EH (cell line): ENCODE measurements at places on chromosomes 2 and 18.

GRCh38 chr18:64692826-64693225 lies 543.9 kb upstream of the LINC00305 start:
- DNase-seq, result no peak

DNA sequence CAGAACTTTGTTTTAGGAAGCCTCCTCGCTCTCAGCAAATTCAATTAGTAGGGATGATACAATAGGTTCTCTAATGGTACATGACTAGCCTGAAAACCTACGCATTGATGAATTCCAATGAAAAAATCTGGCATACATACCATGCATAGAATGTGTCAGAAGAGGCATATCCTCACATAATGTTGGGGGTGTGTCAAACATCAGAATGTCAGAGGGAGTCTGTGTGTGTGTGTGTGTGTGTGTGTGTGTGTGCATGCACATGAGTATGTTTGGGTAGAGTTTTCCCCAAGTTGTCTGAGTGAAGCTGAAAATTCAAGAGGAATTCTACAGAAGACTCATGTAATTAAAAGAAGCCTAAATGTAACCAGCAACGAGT lies 78.5 kb downstream of the FIGN start:
- DNase-seq, result peak; percentile 48

GRCh38 chr2:17208511-17208910 lies 309.7 kb downstream of the RAD51AP2 start:
- no peak for DNase-seq

DNA sequence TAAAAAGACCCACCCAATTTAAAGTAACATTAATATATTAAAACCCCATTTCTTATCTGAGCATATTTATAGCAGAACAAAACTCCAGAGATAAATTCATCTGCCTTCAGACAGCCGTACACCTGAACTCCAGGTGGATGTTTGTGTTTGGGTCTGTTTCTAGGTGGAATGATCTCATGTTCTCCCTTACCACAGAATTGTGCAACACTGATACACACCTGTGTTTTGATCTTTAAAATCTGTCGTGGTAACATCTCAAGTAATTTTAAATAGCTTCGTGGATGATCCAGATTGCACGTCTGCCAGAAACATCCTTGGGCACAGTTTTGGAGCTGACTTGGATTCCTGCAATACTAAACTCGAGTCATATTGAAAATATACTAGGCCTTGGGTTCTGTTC lies 207.5 kb upstream of the FOSL2 start:
- DNase-seq, result no peak

- no peak for DNase-seq
Observed at GRCh38 chr2:16682431-16683118, 16.9 kb upstream of the CYRIA start.

GRCh38 chr2:238061315-238062202 lies 758 bp downstream of the SCLY start:
- peak; percentile 50 for DNase-seq

DNA sequence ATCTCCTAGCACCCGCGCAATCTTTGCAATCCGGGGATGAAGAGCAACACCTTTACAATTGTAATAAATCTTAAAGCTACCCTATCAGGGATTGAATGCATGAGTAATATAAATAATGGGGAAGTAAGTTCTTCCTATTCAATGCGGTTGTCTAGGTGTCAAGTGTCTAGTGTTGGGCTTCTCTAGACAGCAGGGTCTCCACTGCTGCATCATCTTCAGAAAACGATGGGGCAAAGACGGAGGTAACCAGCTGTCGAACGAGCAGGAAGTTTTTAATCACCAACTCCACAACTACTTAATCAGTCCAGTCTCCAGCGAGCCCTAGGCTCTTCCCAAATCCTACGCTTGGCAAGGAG lies 573 bp downstream of the STAM2 start:
- no peak for DNase-seq

- no peak for DNase-seq
Observed at GRCh38 chr18:31102025-31102684, at the start of gene DSC2. DSC2 (minus strand) TSS chr18:31102421; CDS start chr18:31101971, 450 bp downstream.

DNA sequence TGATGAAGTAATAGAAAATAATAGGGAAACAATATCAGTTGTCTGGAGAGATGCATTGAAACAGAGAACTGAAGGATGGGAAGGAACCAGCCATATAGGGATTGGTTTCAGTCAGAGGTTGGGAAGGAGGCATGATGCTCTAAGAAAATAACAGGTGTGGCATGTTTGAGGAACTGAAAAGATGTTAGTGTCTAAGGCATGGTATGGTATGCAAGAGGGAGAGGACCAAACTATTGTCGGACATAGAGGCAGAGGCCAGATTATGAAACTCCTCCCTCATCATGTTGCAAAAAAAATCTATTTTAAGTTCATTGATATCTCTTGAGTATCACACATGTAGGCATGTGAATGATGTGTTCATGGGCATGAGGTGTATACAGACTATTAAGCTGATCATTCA lies 48.9 kb upstream of the EMILIN2 start:
- no peak for DNase-seq

DNA sequence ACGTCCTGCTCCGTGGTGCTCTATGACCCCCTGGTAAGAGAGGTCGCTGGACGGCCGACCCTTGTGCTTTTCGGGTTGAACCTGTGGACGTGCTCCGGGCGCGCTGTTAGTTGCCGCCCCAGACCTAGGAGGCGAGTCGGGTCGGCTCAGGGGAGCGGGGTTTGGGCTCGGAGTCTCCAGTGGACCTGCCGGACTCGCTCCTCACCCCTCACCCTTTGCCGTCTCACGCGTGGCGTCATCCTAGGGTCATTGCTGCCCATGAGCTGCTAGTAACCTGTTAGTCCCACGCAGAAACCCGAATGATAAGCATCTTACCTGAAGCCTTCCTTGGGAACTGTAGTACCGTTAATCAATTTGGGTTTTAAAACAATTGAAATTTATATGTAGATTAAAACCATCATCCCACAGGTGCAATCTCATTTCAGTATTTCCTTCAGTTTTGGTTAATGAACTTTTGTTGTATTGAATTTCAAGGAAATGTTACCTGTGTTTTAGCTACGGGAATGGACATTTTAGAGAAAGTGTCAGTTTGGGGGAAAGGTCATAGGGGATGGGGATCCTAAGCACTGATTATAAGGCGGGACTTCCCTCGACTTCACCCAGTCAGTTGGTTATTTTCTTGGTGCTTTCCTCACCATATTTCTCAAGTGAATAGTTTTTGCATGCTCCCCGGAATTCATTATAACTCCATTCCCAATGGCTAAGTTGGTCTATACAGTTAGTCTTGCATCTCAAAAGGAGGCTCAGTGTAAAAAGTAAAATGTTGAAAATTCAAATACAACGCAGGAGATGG lies 536 bp downstream of the ELP2 start:
- DNase-seq, result peak; percentile 11

GRCh38 chr2:233699424-233700027 lies 6.8 kb downstream of the UGT1A6 start:
- DNase-seq, result no peak

GRCh38 chr2:236830926-236831325 lies 254.8 kb upstream of the COPS8 start:
- DNase-seq, result peak; percentile 78

GRCh38 chr2:203934041-203934492 lies 2.5 kb upstream of the ICOS start:
- peak; percentile 2 for DNase-seq

GRCh38 chr2:17190527-17190926 lies 327.7 kb downstream of the RAD51AP2 start:
- DNase-seq, result no peak

DNA sequence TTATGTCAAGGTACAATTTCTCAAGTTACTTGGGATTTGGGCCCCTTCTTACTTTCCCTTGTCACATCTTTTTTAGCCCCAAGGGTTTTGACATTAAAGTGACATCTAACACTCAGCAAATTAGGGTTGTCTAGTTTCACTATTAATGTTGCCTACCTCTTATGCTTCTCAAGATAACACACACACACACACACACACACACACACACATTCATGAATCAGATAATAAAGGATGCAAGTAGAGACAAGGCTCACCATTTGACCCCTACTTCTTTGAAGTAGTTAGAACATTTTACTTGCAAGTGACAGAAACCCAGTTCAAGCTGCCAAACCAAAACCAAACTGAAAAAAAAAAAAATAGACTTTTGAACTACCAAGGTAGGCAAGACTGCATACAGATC lies 138.8 kb downstream of the TRIB2 start:
- DNase-seq, result peak; percentile 7

GRCh38 chr2:111912547-111912946 lies 14.1 kb downstream of the MERTK start:
- DNase-seq, result no peak

- DNase-seq, result peak; percentile 34
Observed at GRCh38 chr2:100817388-100817985, 2.5 kb upstream of the NPAS2 start.

DNA sequence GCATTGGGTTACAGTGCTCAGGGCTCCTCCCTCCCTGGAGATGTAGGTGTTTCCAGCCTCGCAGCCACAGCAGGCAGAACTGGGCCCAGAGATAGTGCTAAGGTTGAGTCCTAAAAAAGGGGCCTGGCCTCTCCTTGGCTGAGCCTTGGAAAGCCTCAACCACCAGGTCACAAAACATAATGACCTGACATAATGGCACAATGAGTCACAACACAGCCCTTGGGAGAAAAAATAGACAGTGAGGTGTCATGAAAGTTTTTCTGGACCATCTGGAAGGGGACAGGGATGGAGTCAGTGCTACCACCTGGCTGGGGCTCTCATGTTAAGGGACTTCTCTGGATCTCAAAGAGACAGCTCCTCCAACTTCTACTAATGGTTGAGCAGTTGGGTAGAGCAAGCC lies 92.4 kb upstream of the LCLAT1 start:
- peak; percentile 63 for DNase-seq

GRCh38 chr2:147182260-147182659 lies 662.6 kb upstream of the ACVR2A start:
- no peak for DNase-seq
